ENCODE measurements at places on chromosomes 1 and 21.

DNA sequence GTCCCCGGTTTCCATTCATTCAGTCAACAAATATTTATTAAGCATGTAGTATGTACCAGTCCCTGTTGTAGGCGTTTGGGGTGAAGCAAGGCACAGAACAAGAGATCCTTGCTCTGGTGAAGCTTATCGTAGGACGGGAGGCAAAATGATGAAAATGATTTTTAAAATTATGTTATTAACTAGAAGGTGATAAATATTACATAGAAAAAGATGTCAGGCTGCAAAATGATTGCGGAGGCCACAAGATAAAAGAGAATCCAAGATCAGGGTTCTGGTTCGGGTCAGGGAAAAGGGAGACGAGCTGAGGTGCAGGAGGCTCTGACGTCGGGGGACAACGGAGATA is 602 bp upstream of the CGN start:
- DNase-seq = no peak

GRCh38 chr1:201914456-201915235 is 25.9 kb downstream of the SHISA4 start:
- DNase-seq = no peak

DNA sequence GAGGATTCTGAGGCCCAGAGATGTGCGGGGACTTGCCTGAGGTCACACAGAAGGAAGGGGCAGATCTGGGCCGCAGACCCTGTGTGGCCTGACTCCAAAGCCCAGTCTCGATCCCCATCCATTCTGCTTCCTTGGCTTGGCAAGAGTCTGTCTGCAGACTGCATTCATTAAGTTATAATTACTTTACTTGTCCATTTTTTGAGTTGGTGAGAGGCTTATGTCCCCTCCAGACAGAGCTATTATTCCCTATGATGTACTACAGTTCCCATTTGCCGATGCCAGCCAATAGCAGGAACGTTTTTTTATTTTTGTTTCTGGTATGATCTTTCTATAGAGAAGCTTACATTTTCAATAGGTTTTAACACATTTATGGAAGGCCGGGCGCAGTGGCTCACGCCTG is 101.5 kb downstream of the ARHGEF10L start:
- no peak for DNase-seq

DNA sequence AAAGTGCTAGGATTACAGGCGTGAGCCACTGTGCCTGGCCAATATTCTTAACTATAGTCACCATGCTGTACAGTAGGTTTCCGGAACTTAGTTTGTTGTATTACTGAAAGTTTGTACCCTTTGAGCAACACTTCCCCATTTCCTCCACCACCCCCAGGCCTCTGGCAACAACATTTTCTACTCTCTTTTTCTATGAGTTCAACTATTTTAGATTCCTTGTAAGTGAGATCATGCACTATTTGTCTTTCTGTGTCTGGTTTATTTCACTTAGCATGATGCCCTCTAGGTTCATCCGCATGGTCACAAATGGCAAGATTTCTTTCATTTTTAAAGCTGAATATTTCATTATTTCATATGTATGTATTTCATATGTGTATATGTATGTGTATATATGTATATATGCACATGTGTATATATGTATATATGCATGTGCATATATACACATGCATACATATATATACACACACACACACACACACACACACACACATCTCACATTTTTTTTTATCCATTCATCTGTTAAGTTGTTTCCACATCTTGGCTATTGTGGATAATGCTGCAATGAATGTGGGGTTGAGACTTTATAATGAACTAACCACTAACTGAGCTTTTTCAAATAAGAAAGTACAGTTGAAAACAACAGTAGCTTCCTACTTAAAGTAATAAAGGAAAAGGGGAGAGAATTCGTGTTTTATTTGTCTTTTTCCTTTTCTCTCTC is 256.8 kb upstream of the C1orf105 start:
- DNase-seq = peak; percentile 70

GRCh38 chr1:63705078-63705477 is 68.7 kb upstream of the ROR1 start:
- no peak for DNase-seq

GRCh38 chr1:87149241-87150041 is 179.2 kb upstream of the LMO4 start:
- peak; percentile 28 for DNase-seq

DNA sequence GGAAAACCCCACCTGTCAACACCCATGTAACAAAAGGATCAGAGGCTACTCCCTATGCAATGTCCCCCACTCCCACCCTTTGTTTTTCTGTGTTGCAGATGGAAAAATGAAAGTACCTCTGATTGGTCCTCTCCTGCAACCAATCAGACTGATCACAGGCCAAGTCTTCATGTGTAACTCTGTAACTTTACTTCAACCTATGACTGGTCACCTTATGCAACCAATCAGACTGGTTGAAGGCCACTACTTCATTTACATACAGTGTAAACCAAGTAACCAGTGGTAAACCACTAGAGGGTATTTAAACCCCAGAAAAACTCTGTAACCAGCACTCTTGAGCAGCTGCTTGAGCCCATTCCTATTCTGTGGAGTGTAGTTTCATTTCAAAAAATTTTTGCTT is 266.3 kb upstream of the OLFM3 start:
- no peak for DNase-seq

- no peak for DNase-seq
These were observed 65.1 kb upstream of the DUSP10 start for GRCh38 chr1:221806984-221807383.

DNA sequence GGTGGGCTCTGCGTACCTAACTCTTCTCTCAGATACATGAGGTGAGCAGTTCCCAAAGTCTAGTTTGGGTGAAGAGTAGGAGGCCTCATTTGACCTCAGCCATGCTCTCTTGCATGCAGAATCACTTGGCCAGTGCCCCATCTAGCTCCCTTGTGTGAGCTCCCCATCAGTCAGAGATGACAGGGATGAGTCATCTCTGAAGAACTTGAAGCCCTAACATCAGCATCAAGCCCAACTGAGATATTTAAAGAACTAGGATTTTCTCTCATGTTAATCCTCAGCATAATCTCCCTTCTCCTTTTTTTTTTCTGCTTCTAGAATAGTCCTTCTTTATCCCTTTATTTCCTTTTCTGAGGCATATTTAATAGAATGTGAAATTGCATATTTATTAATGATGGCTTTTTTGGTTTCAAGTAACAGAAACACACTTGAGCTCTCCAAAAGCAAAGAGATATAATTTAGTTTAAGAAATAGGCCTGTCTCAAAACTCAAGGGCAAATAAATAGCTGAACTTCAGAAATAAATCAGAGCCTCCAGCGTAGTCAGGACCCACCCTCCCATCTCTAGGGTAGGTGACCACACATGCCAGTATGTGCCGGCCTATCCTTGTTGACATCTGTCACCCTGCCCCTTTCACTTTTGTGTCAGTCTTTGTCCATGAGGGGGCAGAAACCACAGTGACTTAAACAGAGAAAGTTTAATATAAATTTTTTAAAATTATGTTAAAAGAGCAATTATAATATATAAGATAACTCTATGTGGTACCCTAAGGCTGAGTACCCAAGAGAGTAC is 112.3 kb downstream of the TSEN15 start:
- no peak for DNase-seq

- peak; percentile 71 for DNase-seq
These were observed 19.8 kb downstream of the MIER1 start for GRCh38 chr1:66944330-66945274.

DNA sequence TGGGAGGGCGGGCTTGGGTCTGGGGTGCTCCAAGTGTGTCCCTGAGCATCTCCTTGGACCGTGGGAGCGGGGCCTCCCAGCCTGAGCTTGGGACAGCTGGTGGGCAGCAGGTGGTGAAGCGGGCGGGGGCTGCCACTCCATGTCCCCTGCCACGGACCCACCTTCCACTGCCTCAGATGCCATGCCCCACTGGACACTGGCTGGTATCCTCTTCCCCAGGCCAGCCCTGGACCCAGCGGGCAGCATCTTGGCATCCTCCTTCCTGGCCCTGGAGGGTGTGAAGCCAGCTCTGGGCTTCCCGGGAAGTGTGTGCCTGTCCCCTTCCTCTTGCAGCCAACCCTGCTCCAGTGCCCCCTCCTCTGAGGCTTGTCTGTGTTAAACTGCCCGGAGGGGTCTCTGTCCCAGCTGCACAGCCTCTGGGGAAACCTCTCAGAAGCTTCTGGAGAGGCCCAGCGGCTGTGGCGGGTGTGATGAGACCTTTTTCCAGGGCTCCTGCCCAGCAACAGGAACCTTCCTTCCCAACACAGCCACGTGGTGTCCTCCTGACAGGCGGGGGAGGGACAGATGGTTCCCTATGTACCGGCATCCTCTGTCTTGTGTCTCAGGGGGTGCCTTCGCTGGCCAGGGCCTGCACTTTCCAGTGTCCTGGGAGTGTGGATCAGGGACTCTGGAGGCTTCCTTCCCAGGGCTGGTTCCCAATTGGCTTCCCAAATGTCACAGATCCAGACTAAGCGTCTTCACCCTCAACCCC is 81.6 kb upstream of the DISP3 start:
- DNase-seq = no peak
